ENCODE measurements at places on chromosomes 2 and 18. TPM values are rescaled to one million over a fixed set of nuclear protein-coding genes. Genes with fewer than 3 reads are reported as not detected.

Gene GBX2
- not detected for total RNA-seq

Gene GCA
- total RNA-seq = 52.9 TPM

Gene ELOA2
- not detected for total RNA-seq

Gene MTHFD2
- 66.7 TPM for total RNA-seq

Gene KIF5C
- total RNA-seq = 2.1 TPM

Gene GNLY
- total RNA-seq = not detected

Gene C18orf54
- 4.3 TPM for total RNA-seq

DNA sequence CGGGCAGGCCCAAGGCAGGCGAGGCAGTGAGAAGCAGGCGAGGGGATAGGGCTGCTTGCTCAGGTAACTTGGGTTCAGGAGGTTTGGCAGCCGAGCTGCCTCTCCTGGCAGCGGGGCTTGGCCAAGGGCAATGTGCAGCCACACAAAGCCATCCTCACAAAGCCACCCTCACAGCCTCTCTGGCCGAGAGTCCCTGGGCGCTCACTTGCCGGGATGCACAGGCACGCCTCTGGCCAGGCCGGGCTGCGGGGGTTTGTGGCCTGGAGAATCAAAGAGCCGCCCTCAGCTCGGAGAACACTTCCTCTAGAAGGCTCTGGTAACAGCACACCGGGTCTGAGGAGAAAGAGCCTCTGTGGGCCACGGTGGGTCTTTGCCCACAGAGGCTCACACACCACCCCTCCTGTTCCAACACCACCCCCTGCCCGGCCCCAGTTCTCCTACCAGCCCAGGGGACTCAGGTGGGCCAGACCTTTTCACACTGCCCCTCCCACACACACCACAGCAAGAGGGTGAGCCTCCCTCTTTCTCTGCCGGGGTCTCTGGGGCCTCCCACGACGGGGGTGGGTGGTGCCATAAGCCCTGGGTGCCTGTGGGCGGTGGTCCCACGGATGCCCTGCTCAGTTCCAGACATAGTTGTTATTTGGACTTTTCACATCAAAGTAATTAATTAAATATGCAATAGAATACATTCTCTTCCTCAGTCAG is 186.9 kb downstream of the ZFP36L2 start:
- DNase-seq = no peak

DNA sequence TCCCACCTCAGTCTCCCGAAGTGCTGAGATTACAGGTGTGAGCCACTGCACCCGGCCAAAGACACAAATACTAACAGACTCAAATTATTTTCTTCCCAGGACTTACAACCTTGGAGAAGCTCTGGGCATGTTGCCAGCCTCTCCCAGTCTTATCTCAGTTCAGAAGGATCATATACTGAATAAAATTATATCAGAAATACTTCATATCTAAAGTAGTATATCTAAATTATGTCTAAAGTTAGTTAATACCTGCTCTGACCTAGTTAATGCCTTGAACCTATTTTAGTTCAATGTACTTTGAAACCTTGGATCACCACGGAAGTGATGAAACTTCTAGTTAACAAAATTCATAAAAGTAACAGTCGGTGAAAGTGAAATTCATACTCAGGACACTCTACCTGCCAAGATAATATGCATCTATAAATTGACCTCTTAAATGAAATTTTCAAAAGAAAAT is 34.4 kb upstream of the CYBRD1 start:
- DNase-seq = no peak

DNA sequence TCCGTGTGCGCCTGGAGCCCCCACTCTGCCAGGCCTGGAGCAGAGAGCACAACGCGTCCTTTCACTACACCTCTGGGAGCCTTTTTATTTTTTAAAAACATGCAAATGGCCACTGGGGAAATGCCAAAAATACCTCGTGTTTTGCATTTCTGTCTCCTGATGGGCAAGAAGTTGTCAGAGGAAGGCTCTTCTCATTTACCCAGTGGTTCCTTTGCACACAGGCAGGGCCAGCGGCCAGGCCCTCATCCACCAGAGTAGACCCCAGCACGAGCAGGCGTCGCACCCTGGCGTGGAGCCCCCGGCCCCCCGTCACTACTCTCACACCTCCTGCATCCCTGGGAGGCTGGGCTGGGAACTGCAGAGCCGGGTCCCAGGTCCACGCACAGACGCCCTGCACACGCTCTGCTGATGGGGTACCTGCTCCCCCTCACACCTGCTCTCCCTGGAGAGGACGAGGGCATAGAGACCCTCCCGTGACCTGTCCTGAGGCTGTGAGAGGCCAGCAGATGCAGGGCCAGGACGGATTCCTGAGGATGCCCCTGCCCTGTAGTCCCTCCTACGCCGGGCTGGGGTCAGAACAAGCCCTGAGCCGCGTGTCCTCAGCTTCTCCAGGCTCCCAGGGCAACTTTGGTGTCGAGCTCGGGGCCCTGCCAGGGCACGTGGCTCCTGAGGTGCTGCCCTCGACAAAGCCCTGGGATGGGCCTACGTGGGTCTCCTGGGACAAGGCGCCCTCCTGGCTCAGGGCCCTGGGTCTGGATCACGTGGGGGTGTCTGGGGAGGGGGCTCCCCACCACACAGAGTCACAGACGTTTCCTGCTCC is 65.0 kb downstream of the NFATC1 start:
- no peak for DNase-seq

DNA sequence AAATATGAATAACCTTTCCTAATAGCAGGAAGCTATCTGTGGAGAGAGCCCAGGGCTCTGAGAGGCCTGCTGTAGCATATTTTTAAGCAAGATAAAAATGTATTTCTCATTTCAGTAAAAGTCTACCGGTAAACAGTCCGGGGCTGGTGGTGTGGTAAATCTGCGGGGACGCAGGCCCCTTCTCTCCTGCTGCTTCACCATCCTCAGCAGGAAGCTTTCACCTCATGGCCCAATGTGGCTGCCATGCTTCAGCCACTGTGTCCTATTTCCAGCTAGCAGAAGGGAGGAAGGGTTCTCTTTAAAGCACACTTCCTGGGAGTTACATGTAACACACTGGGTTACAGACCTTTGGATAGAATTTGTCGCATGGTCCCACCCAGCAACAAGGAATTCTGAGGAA is 79.5 kb upstream of the ODC1 start:
- DNase-seq = no peak

- no peak for DNase-seq
Measured at GRCh38 chr2:86037795-86038192, 67.9 kb downstream of the POLR1A start.

DNA sequence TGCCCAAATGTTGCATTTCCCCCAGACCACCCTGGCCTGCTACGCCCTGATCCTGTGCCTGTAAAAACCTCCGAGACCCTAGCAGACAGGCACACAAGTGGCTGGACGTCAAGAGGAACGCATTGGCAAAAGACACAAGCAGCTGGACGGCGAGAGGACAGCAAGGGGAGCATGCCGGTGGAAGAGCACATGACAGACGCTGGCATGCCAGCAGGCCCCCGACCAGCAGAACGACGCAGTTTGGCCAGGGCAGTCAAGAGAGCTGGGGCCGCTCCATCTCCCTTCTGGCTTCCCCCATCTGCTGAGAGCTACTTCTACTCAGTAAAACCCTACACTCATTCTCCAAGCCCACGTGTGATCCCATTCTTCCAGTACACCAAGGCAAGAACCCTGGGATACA is 42.1 kb downstream of the SAP130 start:
- no peak for DNase-seq

- DNase-seq = no peak
Measured at GRCh38 chr2:241035818-241036396, 37.5 kb downstream of the SNED1 start.

GRCh38 chr2:168220965-168221819 is 26.2 kb downstream of the STK39 start:
- peak; percentile 96 for DNase-seq

DNA sequence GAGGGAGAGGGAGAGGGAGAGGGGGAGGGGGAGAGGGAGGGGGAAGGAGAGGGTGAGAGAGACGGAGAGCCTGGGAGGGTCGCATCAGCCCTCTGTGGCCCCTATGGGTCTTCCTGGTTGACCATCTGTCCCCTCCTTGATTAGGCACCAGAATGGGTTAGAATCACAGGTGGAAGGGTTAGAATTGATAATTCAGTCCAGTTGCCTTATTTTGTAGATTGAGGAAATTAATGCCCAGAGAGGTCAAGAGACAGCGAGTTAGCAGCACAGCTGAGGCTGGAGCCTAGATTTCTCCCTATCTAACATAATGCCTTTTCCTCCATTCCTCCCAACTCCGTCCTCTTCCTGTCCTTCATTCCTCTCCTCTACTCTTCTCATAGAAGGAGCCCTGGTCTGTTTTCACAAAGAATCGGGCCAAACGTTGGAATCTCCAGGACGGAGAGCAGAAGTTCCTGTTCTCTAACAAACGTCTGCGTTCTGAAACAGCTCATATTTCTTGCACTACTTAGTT is 338 bp upstream of the THUMPD2 start:
- no peak for DNase-seq

DNA sequence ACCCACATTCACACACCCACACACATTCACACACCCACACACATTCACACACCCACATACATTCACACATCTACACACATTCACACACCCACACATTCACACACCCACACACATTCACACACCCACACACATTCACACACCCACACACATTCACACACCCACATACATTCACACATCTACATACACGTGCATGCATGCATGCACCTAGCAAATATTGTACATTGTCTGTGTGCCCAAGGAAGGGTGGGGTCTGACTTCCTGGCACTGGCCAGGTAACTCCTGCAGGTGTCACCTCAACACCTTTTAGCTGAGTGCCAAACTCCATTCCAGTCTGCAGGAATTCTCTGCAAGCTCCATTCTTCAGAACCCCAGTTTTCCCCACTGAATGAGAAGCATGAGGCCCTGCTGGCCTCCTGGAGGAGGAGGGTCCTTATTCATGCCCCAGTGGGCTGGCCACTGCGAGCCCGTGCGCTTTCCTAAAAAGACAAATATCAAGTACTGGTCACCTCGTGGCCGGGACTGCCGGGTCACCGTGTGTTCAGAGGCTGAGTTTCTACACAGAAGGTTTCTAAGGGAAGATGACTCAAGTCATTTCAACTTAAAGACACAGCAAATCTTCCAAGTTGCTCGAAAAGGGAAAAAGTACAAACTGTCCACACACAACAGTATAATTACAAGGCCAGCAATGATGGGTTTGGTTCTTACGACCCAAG is 131.5 kb downstream of the HDAC4 start:
- DNase-seq = no peak

DNA sequence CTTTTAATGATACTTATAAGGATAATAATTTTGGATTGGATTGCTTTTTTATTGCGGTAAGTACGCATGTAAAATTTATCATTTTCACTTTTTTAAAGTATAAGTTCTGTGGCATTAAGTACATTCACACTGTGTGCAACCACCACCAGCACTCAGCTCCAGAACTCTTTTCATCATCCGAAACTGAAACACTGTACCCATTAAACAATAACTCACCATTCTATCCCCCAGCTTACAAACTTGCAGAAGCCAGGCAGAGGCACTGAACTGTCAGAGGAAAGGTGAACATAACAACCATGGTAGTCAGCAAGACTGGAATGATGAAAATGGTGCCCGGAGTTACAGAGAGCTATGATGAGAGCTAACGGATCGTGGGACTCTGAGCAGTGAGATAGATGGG is 465.9 kb downstream of the ADCYAP1 start:
- no peak for DNase-seq

DNA sequence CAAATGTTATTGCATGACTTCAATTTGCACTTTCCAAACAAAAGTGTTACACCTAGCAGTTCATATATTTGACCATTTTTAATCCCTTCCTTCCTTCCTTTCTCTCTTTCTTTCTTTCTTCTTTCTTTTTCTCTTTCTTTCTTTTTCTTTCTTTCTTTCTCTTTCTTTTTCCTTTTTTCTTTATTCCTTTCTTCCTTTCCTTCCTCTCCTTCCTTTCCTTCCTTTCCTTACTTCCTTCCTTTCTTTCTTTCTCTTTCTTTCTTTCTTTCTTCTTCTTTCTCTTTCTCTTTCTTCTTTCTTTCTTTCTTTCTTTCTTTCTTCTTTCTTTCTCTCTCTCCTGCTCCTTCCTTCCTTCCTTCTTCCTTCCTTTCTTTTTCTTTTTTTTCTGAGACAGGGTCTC is 146.7 kb upstream of the ALKAL2 start:
- DNase-seq = no peak

All from renal cortical epithelial cell (primary cell).